ENCODE measurements at places on chromosomes 6 and 20.

DNA sequence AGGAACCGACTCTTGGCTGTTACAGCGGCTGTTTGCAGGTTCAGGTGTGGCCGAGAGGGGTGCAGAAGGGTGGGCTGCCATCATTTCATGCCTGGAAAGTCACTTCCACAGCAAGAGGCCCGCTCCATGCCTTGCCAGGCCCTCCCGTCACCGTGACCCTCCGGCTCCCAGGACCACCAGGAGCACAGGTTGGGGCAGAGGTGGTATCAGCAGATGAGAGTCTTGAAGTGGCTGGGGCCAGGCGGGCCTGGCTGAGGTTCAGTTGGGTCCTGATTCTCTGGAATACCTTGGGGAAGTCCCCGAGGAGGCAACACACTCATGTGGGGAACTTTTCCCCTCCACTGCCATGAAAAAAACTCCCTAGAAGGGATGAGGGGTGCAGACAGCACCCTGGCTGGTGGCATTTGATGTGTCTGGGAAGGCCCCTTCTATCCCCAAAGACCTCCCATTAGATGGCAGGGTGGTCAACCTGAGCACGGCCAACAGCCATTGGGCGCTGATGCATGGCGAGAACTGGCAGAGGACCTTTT is 34.2 kb upstream of the IRF4 start:
- no peak for DNase-seq

DNA sequence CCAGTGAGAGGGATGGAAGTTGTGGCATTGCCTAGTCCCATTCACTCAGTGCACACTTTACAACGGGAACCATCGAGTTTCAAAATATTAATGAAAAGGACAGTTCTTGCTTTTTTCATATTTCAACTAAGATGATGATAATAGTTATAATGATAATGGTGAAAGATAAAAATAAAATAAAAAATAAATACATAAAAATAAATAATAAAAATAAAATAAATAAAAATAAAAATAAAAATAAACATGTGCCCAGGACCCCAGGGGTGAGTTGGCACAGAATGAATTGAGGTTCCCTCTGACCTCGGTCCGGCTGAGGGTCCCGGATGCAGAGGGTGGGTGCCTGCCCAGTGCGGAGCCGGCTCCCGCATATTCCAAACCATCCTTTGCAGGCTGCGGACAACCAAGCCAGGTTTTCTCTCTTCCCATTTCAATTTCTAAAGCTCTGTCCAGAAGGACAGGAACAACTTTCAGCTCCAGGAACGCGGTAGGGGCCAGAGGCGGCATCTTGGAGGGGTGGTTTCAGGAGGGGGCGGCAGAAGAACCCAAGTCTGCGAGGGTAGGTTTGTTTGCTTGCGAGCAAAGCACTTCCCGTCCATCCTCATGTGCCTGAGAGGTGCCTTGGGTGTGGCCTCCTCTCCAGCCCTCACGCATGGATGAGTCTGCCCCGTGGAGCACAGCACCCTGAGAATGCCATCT is 236.8 kb downstream of the DLL1 start:
- no peak for DNase-seq

DNA sequence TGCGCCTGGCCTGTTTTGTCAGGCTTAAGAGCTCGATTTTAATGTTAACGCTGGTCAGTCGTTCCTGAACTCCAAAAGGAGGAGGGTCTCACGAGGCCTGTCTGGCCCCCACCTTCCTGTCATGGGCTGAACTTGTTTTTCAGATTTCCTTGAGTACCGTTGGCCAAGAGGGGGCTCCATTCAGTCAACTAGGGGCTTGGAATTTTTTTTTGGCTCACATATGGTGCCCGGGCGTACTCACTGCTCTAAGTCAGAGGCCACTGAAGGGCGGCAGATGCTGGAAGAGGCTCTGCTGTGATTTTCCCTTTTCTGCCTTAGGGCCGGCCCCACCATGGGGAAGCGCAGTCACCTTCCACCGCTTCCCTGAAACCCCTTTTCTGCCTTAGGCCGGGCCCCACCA is 6.9 kb upstream of the BIRC7 start:
- DNase-seq = no peak

DNA sequence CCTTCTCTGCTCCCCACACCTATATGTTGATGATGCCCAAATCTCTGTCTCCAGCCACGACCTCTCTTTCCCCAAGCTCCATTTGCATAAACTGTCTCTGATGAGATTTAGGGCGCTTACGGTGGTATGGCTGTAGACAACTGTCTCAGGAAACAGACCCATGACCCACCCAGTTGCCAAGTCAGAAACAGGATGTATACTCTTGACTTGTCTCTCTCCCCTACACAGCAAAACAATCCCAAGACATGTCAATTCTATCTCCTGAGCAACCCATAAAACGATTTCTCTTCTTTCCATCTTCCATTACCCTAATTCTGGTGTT is 13.9 kb downstream of the GNL1 start:
- no peak for DNase-seq

- DNase-seq = no peak
These were observed 193.4 kb downstream of the CDC5L start for GRCh38 chr6:44580901-44581300.

DNA sequence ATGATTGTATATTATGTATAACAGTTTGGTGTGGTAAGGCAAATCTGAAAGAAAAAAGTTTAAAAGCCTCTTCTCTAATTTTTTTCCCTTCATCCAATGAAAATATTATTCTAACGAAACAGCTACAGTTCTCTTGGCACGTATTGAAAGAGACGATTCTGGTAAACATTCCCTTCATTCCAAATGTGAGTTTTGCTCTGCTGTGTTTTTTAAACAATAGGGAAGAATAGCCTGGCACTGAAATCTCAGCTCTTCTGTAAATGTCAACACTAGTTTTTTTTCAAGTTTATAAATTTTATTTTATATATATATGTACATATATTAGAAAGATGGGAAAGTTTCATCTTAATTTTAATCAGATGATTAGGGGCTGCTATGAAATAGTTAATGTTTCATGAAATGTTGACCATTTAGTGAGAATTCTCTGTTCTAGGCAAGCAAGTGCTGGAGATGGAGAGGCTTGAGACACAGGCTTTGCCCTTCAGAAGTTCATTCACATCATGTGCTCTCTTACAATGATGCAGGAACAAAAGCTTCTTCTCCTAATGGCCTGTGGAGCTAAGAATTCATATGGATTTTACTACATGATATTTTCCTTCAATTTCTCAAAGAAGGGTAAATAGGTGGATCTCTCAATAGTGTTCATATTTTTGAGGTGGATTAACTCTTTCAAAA is 4.1 kb downstream of the PAQR8 start:
- DNase-seq = no peak

- DNase-seq = no peak
These were observed 307.9 kb upstream of the POU3F2 start for GRCh38 chr6:98526465-98526864.

DNA sequence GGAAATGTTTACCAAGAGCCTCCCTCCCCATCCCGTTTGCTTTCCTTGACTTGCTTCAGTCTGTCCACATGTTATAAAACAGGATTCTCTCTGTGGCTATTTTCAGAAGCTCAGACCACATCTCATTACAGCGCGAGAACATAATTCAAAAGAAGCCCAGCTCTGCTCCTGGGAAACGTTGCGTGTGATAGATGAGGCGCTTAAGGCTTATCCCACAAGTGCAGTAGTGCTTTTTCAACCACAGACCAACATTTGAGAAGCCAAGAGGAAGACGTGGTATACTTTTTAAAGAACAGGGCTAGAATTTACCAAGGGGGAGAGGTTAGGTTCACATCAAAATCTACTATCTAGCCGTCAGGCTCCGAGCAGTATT is 239.5 kb downstream of the SLC24A3 start:
- DNase-seq = no peak

DNA sequence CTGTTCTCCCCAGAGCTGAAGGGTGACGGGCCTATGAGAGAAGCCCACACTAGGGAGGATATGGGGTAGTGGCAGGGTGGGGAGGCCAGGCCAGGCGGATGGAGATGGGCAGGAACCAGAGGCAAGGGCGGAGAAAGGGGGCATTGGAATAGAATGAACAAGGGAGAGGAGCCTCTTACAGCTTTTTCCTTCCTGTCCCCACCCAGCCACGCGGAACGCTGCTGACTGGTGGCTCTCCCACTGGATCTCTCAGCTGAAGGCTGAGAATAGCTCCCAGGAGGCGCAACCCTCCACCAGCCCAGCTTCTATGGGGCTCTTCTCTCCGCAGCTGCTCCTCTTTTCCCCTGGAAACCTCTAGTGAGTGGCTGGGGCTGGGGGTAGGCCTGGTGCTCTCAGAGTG is 10.8 kb downstream of the DLK2 start:
- DNase-seq = no peak

Data from activated CD8-positive, alpha-beta memory T cell treated with anti-CD3 and anti-CD28 coated beads for 4 hours (primary cell).